ENCODE measurements at places on chromosomes 1 and 21.

DNA sequence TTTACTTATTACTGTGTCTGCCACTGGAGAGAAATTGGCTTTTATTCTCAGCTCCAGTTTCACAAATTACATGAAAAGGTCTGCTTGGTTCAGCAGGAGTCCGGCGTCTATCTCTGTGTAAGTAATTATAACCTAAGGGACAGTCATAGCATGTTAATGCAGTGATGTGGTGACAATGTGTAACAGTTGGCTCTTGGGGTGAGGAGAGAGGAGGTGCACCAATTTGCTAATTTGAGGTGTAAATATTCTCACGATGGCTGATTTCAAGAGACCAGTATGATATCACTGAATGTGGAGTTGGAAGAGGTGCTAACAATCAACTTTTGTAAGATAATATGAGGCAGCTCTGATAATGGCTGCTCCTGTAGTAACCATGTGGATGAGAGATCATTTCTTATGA lies 86.1 kb downstream of the CTH start:
- no peak for DNase-seq

DNA sequence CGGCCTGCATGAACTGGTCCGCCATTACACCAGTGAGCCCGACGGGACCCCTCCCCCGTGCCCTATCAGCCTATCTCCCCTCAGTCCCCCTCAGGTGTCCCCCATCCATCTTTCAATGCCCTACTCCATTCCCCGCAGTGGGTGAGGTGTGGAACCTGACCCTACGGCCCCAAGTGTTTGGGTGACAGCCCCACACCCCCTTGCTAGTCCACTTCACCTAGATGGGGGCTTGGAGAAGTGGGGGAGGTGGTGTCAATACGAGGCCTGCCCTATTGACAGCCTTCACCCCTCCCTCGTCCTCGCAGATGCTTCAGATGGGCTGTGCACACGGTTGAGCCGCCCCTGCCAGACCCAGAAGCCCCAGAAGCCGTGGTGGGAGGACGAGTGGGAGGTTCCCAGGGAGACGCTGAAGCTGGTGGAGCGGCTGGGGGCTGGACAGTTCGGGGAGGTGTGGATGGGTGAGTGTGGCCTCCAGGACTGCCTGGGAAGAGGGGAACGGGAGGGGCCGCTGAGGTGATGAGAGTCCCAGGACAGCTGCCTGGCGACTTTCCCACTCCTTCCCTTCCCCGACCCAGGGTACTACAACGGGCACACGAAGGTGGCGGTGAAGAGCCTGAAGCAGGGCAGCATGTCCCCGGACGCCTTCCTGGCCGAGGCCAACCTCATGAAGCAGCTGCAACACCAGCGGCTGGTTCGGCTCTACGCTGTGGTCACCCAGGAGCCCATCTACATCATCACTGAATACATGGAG lies 15.7 kb upstream of the HDAC1 start:
- no peak for DNase-seq

- no peak for DNase-seq
Observed at GRCh38 chr1:202029171-202029665, 18.8 kb downstream of the ELF3 start.

- DNase-seq = no peak
Observed at GRCh38 chr1:238960071-238960470, 426.3 kb upstream of the CHRM3 start.

DNA sequence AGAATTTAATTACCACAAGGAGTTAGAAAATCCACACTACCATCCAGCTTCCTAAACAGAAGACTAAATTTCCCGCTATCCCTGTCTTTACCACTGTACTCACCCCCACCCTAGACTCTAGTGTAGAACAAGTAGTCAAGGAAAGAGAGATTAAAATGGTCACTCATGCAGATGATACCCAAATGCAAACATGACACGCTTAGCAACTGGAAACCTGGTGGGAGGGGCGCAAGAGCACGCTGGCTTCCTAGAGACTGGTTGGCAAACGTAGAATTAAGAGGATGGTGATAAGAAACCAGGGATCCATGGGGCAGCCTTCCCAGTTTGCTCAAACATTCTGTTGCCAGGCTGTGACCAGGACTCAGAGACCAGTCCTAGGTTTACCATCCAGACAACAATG lies 9.9 kb upstream of the LDLRAD1 start:
- DNase-seq = no peak

DNA sequence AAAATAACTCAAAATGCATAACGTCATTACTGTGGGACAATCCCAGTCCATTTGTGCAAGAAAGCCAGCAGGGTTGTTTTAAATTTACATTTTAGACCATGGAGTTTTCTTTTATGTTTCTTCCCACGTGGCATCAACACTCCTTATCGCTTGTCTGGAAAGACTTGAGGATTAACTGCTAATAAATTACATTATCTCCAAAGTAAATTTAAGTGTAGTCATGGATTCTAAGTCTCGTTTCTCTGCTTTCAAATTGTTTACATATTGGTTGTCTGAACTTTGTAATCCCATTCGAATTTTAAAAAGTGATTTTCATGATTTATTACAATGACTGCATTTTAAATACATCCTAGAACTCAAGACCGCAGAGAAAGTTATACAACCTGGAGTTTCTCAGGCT lies 119.3 kb upstream of the ADAMTS5 start:
- DNase-seq = no peak

DNA sequence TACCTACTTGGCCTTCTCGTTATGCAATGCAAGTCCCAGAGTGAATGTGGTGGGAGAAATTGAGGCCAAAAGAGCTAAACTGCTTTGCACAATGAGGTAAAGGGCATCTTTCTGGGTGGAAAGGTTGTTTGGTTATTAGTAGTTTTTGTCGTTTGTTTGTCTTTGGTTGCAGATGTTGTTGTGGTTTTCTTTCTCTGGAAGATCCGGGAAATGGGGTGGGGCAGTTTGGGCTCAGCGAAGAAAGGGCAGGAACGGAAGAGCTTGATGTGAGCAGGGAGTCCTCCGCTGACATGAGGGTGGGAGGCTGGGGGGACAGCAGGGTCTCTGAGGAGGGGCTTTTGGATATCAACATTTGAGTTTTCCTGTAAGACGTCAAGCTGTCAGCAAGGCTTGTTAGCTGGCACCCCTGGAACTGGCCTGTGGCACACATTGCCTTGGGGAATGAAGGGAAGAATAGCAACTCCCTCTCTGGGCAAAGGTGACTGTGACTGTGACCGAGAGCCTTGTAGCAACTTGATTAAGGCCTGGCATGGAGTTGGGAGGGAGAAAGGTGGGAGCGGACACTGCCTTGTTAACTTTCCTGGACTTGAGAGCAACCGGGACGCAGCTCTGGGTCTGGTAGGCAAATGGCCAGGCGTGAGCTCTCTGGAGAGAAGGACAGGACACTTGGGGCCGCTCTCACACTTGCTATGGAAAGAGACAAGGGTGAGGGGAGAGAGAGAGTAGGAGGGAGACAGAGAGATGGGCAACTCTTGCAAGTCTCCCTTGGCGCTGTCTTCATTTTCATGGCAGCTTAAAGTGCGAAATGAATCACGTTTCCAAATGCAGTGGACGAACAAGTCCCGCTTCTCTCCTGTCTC lies 15.4 kb upstream of the OPRD1 start:
- no peak for DNase-seq

GRCh38 chr1:84946631-84947030 lies 50.3 kb downstream of the MCOLN2 start:
- DNase-seq = no peak

- no peak for DNase-seq
Observed at GRCh38 chr1:240242601-240243144, 151.0 kb downstream of the FMN2 start.

- no peak for DNase-seq
Observed at GRCh38 chr1:79775402-79775801, 768.9 kb upstream of the ADGRL4 start.

DNA sequence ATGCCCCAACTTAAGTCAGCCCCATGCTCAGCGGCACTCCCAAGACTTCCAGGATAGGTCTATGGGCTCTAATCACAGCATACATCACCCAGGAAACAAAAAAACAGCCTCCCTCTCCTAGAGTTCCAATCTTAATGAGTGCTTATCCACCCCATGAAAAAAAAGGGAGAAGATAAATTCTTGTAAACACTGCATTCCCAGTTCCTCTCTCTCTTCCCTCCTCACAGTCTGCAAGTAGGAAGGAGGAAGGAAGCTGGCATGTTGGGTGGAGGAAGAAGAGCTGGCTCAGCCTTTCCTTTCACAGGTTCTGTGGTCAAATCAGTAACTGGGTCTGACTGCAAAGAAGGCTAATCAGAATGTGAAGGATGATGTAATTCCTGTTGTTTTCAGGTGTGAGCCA lies 69.9 kb upstream of the ZC3H11B start:
- no peak for DNase-seq

DNA sequence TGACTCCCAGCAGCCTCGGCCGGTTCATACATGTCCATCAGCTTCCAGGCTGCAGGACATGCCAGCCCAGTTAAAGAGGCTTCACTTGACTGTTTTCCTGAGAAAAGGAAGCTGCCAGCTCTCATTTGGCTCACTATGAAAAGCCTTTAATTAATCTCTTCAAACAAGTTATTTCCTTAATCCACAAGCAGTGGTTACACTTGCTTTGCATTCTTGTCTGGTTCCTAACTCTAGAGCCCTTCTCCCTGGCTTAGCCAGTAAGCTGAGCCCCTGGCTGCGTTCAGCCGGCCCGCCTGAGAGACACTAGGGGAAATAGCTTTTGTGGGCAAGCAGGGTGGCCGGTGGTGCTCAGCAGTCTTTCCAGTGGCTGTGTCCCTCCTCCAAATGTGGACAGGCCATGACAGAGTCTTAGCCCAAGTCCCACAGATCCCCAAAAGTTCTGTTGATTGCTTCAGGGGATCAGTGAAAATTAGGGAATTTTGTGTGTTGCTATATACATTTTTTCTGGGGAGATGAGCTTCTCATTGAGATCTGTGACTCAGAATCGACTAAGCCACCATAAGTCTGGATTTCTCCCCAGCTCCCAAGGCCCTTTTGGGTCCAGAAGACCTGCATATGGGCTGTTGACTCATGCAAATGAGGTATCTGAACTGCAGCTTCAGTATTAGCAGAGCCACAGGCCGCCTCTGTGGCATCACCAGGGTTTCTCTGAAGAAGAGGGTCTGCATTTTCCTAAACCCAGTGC lies 10.1 kb downstream of the ATF3 start:
- DNase-seq = no peak

GRCh38 chr1:18855573-18855972 lies 3.9 kb downstream of the TAS1R2 start:
- no peak for DNase-seq

DNA sequence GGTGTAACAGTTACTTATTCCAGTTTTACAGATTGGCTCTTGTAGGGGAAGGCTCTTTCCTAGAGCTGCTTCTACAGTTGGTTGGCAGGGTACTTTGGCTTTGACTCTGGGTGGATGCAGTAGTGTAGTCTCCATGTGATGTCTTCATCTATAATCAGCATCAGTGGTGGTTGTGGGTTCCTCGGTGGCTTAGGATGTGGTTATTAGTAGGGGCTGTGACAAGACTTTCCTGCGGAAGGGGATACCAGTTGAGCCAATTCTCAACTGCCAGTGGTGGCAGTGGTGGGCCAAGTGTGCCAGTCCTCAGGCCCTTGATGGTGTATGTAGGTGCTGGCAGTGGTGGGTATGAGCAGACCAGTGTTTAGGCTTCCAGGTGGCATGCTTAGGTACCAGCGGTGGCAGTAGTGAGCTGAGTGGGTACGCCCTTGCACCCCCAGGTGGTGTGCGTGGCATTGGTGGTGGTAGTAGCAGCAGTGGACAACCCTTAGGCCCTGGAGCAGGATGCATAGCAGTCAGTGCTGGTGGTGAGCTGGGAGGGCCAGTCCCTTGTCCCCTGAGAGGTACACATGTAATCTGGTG lies 27.2 kb upstream of the KLF18 start:
- DNase-seq = no peak

DNA sequence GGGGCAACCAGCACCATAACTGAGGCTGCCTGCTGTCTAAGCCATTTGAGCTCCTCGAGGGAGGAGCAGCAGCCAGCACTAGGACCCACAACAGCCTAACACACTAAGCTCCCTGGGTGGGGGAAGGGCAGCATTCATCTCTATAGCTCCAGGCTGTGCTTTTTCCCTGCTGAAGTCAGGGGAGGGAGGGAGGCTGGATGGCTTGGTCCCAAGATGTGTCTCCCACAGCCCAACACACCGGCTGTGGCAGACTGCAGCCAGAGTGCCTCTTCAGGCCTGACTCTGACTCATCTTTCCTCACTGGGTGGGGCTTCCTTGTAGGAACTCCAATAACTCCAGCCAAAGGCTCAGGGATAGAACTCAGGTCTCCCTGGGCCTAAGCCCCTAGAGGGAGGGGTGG lies 296.3 kb downstream of the PRDM2 start:
- DNase-seq = no peak

DNA sequence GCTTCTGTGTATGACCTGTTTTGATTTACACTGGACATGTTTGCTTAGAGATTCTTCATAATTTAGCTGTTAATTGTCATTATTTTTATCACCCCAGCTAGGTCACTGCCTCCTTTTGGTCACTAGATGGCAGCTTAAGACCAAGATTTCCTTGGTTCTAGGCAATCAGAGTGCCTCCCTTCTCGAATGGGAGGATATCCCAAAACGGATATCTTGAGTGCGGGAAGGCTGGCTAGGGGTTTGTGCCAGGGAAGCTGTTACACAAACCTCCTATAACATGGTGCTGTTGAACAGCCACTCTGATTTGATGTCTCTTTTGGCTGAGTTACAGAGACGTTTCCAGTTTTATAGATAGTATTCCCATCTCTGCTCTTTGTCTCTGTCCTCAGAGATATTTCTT lies 283.5 kb downstream of the S1PR1 start:
- DNase-seq = no peak

- no peak for DNase-seq
Observed at GRCh38 chr1:99638853-99639252, 7.1 kb upstream of the PALMD start.

- DNase-seq = no peak
Observed at GRCh38 chr1:164033782-164034181, 525.2 kb upstream of the PBX1 start.

GRCh38 chr1:48547561-48548220 lies 75.7 kb upstream of the SPATA6 start:
- no peak for DNase-seq

DNA sequence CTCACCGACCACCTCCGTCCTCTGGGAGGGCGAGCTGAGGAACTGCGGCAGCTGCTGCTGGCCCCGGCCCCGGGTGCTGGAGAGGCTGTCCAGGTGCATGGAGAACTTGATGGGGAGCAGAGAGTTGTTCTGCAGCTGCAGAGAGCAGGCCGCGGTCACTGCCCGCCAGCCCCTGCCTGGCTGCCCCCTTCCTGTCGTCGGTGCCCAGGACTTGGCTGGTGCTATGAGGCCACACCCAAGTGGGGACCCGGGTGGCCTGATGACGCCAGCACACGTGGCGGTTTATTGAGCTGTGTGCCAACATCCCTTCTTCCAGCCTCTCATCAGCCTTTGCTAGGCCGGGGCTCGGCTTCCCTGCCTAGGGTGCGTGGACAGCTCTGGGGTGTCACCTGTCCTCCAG lies 5.3 kb upstream of the TMEM52 start:
- DNase-seq = no peak

GRCh38 chr1:210302501-210302900 lies 26.2 kb upstream of the HHAT start:
- no peak for DNase-seq

- no peak for DNase-seq
Observed at GRCh38 chr1:7561331-7561921, 209.7 kb upstream of the VAMP3 start.
